Stimulated activated CD4-positive, alpha-beta T cell treated with anti-CD3 and anti-CD28 coated beads, Interleukin-1b, Interleukin-23, amount 100 ng/mL, for 1 hour (primary cell): ENCODE measurements at places on chromosomes 7 and 10.

DNA sequence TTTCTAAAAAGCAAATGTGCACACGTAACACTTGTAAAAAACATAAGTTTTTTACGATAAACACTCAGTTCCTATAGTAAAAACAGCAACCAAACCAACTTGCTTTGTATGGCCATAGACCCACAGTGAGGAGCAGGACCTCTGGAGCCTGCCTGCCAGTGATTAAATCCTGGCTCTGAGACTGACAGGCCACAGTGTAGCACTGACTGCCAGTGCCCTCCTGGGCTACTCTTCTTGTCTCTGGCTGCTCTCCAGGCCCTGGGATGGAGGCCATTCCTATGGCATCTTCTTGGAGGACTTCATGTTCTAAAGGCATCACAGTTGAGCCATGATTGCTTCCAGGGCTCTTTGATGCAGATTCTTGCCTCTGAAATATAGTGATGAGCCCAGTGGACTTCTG, 22.7 kb upstream of the TMEM254 start:
- no peak for DNase-seq

DNA sequence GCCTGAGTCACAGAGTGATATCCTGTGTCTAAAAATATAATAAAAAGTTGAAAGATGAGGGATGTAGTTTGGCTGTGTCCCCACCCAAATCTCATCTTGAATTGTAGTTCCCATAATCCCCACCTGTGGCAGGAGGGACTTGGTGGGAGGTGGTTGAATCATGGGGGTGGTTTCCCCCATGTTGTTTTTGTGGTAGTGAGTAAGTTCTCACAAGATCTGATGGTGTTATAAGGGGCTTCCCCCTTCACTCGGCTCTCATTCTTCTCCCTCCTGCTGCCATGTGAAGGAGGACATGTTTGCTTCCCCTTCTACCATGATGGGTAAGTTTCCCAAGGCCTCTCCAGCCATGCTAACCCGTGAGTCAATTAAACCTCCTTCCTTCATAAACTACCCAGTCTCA, 25.1 kb upstream of the UBE3C start:
- no peak for DNase-seq

DNA sequence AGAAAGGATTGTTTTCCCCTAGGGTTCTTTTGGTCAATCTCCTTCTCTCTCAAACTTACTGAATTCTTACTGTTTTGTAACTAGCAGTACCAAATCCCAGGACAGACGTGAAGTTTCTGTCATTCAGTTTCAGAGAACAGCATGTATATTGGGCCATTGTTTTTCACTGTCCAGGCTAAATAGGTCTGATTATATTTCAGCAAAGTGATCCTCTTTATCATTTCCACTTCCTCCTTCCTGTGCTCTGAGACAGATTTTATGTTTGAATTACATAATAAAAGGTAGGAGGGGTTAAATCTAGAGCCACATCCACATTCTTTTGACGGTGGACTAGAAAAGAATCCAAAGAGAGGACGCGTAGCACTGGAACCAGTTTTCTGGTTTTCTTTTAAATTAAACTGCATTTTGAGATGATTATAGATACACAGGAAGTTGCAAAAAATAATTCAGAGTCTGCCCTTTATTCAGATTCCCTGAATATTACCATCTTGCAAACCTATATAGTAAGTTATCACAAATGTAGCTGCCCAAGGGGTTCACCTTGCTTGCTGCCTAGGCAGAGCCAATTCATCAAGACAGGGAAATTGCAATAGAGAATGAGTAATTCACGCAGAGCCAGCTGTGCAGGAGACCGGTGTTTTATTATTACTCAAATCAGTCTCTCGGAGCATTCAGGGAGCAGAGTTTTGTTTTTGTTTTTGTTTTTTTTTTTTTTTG, 40.1 kb downstream of the AKR1E2 start:
- DNase-seq: no peak

DNA sequence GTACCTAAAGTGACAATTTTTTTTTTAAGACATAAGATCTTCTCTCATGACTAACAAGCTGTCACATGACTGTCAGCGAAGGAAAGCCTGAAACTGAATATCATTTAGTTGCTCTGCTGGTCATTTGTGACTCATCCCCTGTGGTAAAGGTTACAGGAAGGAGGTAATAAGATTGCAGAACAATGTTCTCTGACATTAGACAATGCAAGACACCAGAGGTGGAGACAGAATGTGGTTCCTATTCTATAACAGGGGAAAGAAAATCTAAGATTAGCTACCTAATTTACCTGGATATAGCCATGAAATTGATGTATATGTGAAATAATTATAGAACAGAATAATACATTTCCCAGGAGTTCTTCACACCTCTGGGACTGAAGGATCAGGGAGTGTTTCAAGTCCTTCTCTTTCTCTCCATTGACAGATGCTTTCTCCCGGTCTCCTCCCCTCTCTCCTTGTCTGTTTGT, 47.7 kb downstream of the LRGUK start:
- DNase-seq: no peak

DNA sequence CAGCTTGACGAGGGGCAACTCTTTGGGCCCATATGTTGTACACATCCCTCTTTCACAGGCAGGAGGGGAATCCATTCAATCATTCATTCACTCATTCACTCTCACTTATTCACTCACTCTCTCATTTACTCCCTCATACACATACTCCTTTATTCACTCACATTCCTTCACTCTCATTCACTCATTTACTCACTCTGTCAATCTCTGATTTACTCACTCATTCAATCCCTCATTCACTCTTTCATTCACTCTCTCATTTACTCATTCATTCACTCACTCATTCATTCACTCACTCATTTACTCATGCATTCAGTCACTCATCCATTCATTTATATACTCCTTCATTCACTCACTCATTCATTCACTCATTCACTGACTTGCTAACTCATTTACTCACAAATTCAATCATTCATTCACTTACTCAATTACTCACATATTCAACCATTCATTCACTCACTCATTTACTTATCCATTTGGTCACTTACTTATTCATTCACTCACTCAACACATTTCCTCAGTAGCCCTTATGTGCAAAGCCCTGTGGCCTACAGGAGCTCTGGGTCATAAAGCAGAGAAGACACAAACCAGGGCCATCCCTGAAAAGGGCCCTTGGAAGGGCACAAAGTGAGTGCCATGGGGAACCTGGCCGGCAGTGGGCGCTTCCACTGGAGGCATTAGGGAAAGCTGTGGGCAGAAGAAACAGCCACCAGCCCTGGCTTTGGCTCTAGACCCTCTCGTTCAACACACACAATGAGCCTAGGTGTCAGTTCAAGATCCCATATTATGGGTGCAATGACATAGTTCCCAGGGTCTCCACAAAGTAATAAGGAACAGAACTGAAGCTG, 26.0 kb downstream of the HIP1 start:
- DNase-seq: no peak

DNA sequence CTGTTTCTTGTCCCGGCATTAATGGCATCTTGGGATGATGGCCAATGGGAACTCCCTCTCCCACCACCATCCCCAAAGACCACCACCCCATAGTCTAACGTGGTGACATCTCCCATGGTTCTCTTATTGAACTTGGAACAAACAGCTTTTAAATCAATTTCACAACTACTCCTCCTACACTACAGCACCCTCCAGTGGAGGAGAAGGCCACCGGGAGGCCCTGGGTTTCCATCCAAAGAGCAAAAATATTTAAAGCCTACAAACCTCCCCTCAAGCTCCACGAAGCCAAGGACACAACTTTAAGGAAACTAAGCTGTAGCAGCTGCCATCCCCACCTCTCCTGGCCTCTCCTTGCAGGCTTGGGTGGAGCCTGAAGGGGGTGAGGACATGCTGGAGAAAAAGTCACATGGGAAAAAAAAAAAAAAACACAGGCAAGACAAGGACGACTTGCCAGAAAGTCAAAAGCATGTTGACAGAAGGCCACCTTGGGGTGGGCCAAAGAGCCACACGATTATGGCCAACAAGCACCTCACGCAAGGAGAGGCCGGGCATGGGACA, 94.0 kb upstream of the LANCL2 start:
- no peak for DNase-seq

DNA sequence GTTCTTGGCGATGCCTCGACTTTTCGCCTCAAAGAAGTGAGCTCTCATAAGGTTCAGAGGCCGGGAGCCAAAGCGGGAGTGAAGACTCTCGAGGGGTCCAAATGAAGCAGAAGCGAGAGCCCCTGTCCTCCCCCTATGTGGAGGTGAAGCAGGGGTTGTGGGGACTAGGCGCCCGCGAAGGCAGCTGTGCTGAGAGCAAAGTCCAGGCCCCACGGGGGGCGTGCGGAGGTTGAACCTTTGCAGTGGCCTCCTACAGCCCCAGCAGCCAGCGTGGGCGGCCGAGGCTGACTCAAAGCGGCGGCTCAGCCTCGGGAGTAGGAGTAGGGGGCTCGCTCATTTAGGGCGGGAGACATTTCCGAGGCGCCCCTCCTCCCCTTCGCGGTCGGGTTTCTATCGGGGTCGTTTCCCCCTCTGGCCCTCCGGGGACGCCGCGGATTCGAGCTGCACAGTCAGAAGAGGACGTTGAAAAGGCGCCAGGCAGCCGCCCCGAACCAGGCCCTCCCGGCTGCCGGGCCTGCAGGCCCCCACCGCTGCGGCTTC, 553 bp upstream of the ADD3 start:
- DNase-seq: no peak

- DNase-seq: no peak
Measured at GRCh38 chr10:17805921-17806577, 3.1 kb upstream of the MRC1 start.

GRCh38 chr7:22821702-22822485, 755 bp downstream of the TOMM7 start:
- no peak for DNase-seq

DNA sequence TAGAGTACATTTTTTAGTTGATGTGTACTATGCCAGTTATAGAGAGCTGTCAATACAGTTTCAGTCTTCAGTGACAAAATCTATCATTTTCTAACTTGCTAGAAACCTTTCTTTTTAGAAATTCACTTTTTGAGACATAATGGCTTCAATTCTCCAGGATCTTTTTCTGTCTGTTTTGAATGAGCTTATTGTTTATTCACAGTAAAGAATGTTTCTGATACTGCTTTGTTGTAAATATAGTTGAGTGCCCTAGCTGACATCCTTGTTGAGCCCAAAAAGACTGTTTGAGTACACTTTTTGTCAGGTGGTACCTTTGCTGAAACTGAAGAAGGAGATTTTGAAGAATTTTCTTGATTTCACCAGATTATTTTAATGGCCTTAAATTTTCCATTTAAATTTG, 139.9 kb downstream of the PPP1R9A start:
- no peak for DNase-seq

GRCh38 chr7:17042211-17042610, 160.4 kb upstream of the AGR3 start:
- no peak for DNase-seq

- DNase-seq: no peak
Measured at GRCh38 chr10:52539463-52539862, 225.4 kb downstream of the DKK1 start.

GRCh38 chr7:146922782-146923181, 806.2 kb downstream of the CNTNAP2 start:
- DNase-seq: no peak

GRCh38 chr10:118173296-118173695, 126.6 kb upstream of the RAB11FIP2 start:
- DNase-seq: no peak

GRCh38 chr7:22051886-22052673, 106.4 kb upstream of the CDCA7L start:
- DNase-seq: no peak

DNA sequence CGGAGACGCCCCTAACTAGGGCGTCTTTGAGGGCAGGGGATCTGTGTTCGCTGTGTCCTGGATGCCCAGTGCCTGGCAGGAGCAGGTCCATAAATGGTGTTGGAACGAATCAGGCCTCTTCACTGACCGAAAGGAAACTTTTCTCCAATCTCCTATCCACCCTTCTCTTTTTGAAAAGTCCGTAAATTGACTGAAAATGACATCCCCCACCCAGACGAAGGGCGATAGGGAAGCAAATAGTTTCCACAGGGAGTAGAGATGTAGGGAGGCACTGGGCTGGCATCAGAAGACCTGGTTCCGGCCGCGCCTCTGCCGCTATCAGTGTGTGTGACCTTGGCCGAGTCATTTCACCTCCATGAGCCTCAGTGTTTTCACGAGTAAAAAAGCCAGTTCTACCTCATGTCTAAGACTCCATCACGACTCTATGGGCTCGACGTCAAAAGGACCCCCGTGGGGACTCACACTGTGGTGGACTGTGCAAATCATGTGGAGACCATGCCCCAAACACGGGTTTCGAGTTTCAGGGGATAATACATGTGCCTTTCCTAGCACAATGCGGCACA, 497 bp upstream of the RAB11FIP2 start:
- no peak for DNase-seq

- DNase-seq: no peak
Measured at GRCh38 chr7:28473571-28474281, 61.4 kb downstream of the CREB5 start.

GRCh38 chr7:52537051-52537450, 498.4 kb upstream of the POM121L12 start:
- DNase-seq: no peak

DNA sequence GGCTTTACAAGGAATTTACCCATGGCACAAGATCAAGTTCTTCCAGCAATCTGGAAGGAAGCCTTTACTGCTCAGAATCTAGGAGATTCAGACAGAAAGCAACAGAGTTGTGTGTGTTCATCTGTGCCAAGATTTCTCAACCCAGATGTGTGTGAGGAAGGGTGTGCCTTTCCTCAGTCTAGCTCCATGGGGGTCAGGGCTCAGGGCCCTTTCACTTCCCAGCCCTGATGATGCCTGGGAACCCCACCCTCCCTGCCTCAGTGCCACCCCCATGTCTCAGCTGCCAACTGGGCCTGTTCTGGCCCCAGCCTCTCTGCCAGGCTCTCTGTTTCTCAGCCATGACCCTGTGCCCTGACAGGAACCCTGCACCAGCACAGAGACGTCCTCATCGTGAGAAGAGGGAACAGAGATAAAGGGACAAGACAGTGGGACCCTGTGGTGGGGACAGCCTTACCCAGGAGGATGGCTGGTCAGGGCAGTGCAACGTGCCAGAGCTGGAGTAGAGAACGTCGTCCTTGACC, 102.0 kb downstream of the VIPR2 start:
- no peak for DNase-seq
